Stimulated activated CD4-positive, alpha-beta T cell treated with anti-CD3 and anti-CD28 coated beads, Interleukin-2, amount 100 ng/mL, for 48 hours (primary cell): ENCODE measurements at places on chromosomes 7 and 10.

DNA sequence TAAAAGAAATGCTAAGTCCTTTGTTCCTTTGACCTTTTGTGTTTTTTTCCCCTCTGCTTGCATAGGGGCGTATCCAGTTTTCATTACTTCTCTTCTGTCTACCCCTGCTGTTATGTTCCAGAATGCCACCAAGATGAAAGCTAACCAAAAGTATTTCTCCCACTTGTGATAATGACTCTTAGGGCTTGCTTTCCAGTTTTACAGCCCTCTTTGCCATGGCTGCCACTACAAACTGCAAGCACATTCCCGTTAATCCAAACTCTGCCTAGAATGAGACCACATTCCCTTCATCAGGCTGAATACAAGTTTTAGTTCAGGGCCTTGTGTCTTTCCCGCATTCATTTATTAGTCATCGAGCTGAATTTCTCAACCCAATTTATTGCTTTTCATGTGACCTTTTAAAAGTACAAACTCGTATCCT lies 23.6 kb upstream of the CD36 start:
- DNase-seq = no peak

- DNase-seq = no peak
Measured at GRCh38 chr7:50121286-50121685, 28.2 kb upstream of the ZPBP start.

DNA sequence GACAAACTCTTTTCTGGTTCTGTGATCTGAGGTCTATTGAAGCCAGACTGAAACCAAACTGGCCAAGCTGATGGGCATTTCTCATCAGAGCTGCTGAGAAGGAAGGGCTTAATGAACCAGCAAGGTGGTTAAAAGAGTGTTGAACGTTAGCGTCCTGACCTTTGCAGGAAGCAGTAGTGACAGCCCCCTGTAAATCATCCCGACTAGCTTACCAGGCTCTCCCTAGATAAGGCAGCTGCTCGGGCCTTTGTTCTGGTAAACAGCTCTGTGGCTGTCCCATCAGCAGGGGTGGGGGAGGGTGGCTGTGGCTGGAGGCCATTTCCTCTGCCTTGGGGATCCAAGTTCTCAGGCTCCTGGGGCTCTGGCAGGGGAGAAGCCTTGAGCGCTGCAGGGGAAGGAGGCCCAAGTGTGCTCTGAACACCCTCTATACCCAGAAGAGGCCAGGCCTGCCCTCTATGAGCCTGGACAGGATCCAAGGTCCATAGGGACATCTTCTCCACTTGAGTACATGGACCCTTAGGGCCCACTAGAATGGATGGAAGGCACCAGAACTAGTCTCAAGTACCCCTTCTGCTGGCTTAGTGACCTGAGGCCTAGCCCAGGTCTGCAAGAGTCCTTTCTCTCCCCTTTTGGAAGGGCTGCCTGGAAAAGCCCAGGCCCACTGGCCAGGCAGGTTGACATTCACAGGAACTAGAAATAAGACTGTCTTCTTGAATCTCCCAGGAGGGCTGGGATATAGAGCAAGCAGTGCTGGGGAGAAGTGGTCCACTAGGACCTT lies 134.6 kb downstream of the ARHGAP22 start:
- no peak for DNase-seq

DNA sequence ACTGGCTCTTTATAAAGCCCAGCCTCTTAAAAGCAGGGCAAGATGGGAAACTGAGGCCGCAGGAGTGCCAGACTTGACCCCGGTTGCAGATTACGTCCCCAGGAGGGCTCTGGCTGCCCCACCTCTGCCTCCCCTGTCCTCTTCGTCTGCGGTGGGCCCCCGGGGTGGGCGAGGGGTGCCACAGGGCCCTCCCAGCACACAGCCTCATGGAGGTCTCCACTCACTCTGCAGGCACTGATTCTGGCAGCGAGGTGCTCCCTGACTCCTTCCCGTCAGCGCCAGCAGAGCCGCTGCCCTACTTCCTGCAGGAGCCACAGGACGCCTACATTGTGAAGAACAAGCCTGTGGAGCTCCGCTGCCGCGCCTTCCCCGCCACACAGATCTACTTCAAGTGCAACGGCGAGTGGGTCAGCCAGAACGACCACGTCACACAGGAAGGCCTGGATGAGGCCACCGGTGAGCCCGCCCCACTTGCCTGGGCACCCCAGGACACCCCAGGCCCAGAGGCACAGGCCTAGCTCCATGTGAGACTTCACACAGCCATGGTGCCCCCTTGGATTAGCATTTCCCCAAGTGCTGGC lies 39.4 kb upstream of the SLC29A3 start:
- no peak for DNase-seq

GRCh38 chr7:2040893-2041270 lies 191.9 kb downstream of the MAD1L1 start:
- no peak for DNase-seq

DNA sequence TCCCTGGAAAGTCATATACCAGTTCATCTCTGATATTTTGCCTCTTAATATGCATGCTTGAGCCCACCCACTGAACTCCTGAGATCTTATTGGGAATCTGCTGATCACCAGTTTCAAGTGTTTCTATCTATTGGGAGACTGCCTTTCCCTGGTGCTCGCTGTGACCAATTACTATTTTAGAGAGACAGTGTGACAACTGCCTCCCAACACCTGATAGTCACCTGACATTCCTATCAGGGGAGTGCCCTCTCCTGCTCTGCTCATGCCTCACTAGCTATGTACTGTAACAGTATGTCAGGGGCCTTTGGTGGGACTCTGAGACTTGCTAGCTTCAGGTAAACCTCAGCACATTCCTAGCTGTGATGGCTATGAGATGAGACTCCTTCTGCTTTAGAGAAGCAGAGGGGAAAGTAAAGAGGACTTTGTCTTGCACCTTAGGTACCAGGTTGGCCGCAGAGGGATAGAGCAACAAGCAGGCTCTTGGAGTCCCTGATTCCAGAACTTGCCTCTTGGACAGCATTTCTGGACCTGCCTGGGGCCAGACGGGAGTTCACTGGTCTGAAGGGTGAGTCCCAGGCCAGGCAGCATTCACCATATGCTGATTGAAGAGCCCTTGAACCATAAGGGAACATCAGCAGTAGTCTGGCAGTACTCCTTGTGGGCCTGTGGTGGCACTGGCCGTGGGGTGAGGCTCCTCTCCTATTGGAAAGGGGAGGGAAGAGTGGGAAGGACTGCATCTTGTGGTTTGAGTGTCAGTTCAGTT lies 34.4 kb upstream of the ARHGAP12 start:
- no peak for DNase-seq

DNA sequence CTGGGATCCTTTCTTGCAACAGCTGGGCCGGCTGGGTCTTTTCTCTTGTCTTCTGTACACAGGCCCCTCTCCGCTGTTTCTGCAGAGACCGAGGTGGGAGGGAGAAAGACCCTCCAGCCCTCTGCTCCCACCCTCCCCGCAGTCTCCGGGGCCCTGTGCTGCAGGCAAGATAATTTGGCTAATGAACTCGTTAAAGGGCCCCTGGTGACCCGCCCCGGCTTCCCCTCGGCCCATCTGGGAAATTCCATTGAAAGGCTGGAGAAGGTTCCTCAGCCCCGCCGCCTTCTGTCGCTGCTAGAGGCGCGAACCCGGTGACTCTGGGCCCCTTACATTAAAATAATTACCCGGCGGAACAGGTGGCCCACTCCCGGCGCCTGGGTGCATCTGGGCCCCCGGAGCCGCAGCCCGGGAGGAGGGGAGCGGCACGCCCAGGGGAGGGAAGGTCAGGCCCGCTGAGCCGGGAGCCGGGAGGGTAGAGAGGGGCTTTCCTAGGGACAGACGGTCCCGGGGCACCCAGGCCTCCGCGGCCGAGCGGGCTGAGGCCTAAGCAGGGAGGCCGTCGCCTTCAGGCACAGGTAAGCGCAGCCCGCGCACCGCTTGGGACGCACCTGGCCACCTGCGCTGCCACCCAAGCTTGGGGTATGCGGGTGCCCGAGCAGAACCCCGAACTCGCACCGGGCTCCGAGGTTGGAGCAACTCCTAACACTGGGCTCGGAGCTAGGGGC lies 7.3 kb upstream of the MNX1 start:
- no peak for DNase-seq

GRCh38 chr10:3421537-3422257 lies 249.1 kb upstream of the PITRM1 start:
- DNase-seq = no peak

DNA sequence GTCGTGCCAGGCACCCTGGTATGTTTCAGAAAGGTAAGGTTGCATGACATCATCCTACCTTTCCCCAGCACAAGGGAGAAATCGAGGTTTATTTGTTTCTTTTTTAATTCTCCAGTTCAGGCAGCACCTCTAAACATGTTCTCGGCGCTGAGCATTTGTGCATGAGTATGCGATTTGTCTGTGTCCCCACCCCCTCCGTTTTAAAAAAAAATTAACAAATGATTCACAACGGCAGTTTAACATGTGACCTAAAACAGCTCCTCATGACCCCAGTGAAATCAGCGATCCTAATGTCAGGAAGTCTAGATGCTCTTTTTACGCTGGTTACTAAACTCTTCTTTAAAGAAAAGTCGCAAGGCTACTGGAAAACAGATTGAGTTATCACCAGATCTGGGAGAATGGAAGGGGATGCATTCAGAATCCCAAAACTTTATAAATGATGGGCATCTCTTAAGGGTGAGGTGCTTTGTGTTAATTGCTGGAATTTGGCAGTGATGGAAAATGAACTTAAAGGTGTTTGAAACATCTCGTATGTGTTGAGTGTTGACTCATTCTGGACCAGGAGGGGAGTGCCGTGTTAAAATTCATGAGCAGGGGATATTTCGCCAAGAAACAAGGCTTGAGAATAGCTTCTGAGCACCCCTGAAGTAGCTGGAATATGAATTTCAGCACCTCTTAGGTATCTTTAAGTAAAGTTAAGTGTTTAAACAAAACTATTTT lies 106.8 kb upstream of the PDCD4 start:
- no peak for DNase-seq

- no peak for DNase-seq
Measured at GRCh38 chr7:157831143-157831905, 494.5 kb downstream of the DNAJB6 start.

DNA sequence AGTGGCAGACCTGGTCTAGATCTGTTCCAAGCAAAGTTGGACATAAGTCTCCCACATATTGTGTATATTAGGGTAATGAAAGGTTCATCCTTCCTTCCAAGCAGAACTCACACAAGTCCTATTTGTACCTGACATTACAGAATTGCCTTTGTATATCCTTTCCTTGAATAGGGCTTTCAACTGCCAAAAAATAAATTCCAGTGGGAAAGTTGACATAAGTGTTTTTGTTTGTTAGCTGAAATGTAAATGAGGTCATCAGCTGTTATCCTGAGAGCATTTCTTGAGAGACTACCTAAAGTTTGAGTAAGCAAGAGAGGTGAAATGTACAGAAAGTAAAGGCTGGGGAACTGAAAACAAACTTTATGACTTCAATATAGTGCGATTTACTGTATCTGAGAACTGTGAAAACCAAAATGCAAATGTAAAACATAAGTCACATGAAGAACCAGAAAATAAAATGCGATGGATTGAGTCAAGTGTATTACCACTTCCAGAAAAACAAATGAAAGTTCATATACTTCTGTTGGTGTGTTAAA lies 527.3 kb upstream of the SEMA3D start:
- no peak for DNase-seq

DNA sequence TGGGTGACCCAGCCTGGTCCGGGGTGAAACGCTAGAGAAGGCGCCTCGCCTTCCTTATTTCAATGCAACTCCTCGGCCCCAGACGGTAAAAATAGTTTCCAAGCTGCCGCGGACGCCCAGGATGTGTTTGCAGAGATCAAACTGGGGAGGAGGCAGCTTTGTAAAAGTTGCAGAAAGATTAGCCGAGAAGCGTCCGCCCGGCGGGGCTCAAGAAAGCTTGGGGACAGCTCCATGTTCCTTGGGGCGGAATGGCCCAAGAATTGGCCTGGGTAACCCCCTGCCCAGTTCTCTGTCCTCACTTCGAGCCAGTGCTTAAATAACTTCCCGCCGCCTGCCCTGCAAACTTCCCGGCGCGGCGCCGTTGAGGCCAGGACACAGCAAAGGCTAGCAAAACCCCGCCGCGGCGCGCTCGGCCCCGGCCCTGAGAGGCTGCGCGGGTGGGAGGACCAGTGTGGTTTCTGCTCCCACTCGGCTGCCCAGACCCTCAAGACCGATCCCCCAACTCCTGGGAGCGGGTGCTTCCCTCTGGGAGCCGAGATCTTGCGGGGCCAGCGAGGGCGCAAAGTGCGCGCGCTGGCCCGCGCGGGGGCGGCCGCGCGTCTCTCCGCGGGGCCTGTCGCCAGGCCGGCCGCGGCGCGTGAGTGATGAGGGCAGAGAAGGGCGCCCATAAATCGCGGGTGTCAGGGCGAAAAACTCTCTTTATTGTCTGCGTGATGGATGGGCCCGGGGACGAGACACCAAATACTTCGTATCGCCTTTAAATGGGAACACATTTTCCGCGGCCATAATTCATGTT lies 6.3 kb upstream of the ZNF503 start:
- no peak for DNase-seq

DNA sequence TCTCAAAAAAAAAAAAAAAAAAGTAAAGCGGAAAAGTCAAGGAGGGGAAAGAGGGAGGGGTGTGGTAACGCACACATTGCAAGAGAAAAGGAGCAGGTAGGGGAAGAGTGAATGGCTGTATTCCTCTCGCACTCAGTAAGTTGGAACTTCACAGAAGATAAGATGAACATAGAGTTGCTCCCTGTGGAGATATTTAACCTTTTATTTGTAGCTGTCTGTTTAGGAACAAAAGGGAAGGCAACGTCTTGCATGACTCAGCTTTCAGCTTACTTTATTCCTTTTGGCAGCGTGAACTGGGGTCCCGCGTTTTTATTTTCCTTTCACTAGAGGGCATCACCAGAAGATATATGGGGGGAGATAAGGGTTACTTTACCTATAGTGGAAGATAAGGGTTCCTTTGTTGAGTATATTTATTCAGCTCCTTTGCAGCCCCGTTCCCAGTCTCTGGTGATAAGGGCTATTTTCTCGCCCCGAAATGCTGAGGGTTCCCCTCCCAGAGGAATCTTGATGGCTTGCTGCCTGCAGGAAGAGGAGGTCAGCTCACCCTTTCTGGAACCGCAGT lies 78.5 kb downstream of the APBB1IP start:
- no peak for DNase-seq

DNA sequence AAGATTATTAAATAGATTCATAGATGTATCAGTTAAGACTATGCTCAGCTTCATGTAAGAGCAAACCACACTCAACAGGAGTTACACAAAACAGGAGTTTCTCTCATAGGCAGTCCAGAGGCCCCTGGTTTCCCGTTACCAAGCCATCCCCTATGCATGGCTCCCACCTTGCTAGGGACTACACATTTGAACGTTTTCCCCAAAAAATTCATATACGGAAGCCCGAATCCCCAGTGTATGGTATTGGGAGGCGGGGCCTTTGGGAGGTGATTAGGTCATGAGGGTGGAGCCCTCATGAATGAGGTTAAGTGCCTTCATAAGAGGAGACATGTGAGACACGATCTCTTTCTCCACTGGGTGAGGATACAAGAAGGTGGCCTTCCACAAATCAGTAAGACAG lies 29.1 kb downstream of the RSU1 start:
- DNase-seq = no peak

GRCh38 chr7:128425850-128426249 lies 16.1 kb upstream of the IMPDH1 start:
- DNase-seq = peak; percentile 89
